ENCODE measurements at places on chromosomes 13 and 19.

DNA sequence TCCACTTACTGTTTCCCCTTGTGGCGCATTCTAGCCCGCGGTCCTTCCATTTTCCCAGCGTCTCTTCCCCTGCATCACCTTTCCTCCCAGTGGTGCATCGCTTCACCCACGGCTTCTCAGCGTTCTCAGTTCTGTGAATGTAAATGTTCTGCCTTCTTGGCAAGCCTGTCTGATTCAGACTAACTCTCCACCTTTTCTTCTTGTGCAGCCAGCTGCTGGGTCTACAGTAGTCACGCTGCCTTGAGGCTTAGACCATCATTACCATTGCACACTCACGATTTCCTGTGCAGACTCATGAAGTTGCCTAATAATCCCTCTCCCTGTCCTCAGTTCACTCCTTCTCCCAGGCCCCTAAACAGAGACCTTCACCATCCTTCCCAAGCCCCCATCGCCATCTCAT is 75.0 kb downstream of the DHRS12 start:
- DNase-seq: no peak

- DNase-seq: no peak
Observed at GRCh38 chr13:80033286-80033685, 307.6 kb downstream of the SPRY2 start.

- DNase-seq: peak; percentile 37
Observed at GRCh38 chr19:35986664-35987570, 8.1 kb upstream of the SDHAF1 start.

GRCh38 chr13:48185018-48185417 is 48.0 kb upstream of the ITM2B start:
- DNase-seq: no peak

- DNase-seq: no peak
Observed at GRCh38 chr19:28556371-28556770, 656.6 kb downstream of the UQCRFS1 start.

- no peak for DNase-seq
Observed at GRCh38 chr13:33106656-33107360, 90.6 kb downstream of the KL start.

- peak; percentile 95 for DNase-seq
Observed at GRCh38 chr19:3700242-3701032, at the start of gene PIP5K1C. TSS of gene PIP5K1C (minus strand) at chr19:3700468. CDS start at chr19:3700390, 78 bp downstream.

DNA sequence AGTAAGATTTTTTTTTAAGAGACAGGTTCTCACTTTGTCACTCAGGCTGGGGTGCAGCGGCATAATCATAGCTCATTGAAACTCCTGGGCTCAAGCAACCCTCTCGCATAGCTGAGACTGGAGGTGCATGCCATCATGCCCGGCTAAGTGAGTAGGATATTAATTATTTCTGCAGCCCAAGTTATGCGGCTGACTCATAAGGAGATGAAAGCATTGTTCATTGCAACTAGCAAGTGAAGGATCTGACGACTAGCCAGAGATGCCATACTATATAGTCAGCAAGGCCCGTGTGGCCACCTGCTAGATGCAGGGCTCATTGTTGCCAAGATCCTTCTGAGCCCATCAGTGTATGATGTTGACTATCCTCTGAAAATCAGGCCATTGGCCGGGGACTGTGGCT is 45.2 kb downstream of the ABCC4 start:
- DNase-seq: no peak

- DNase-seq: peak; percentile 34
Observed at GRCh38 chr13:71290963-71291841, 575.8 kb downstream of the DACH1 start.

DNA sequence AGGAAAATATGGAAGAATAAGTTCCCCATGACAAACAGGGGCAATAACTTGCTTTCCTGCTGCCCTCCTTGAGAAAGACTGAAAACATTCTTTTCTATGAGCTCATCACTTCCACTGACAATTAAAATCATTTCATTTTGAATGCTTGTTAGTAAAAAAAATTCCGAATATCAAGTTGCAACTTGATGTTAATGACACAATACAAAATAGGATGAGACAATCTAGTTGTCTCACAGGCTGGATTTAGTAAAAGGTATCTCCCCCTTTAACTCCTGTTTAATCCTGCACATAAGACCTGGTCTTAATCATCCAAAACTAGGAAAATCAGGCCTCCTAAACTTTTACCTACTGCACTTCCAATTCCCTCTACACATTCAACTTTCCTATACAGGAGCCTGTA is 24.7 kb downstream of the IRS2 start:
- DNase-seq: no peak

GRCh38 chr13:32284927-32285632 is 30.1 kb downstream of the ZAR1L start:
- DNase-seq: no peak

GRCh38 chr19:4911786-4912672 is 2.7 kb downstream of the UHRF1 start:
- DNase-seq: peak; percentile 88

GRCh38 chr13:94495806-94496205 is 16.3 kb upstream of the DCT start:
- no peak for DNase-seq

- peak; percentile 69 for DNase-seq
Observed at GRCh38 chr19:2148482-2149135, 2.8 kb downstream of the AP3D1 start.

- no peak for DNase-seq
Observed at GRCh38 chr19:29583196-29583999, 22.7 kb upstream of the POP4 start.

DNA sequence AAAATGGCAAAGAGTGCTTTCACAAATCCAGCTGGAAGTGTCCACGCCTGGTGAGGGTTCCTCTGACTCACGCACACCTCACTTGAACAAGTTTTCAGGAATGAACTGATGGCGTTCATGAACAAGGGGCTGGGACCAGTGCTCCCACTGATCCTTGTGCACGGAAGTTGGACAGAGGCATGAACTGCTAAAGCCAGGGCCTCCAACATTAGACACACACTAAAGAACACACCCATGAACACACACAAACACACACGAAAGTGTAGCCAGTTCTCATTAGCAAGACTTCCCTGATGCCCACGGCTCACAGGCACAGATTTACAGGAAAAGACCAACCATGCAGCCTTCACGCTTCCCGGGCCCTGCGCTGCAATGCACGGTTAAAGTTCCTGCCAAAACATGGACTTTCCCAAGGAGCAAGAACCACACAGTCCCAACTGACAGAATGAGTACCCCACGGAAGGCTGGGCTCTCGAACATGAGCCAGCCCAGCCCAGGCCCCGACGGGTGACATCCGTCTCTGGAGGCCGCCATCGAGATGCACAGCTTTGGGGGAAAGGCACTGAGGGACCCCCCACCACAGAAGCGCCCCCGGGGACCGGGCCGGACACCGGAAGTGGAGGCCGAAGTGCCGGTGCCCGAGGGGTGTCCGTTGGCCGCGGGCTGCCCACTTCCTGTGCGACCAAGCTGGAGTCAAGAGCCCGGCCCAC is 808 bp downstream of the DNMT1 start:
- peak; percentile 52 for DNase-seq

GRCh38 chr19:38985262-38985661 is 9.7 kb upstream of the FBXO17 start:
- no peak for DNase-seq

GRCh38 chr13:36030670-36031331 is 100.4 kb downstream of the DCLK1 start:
- no peak for DNase-seq

- DNase-seq: no peak
Observed at GRCh38 chr13:48908381-48909055, 67.2 kb upstream of the FNDC3A start.

DNA sequence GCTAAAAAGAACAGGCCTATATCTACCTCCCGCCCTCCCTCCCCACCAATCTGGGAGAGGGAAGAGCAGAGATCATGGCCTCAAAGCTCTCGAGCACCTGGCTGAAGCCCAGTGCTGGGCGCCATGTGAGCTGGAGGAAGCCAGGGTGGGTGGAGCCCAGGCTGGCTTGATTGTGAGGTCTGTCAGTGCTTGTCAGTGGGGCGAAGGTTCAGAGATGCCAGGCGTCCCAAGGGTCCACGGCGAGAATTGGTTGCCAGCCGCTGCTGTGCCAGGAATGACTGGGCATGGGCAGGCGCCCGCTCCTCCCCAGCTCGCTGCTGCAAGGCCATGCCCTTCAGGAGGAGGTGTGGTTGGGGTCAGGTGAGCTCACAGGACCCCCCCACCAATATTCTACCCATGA is 11.5 kb downstream of the BEST2 start:
- no peak for DNase-seq

GRCh38 chr13:49367640-49368422 is 76.0 kb downstream of the CAB39L start:
- no peak for DNase-seq

GRCh38 chr13:91169321-91170050 is 178.0 kb upstream of the MIR17HG start:
- DNase-seq: no peak

- peak; percentile 47 for DNase-seq
Observed at GRCh38 chr19:52592301-52592700, 22.2 kb downstream of the ZNF701 start.

- DNase-seq: no peak
Observed at GRCh38 chr19:16252459-16253205, 54.9 kb downstream of the AP1M1 start.

DNA sequence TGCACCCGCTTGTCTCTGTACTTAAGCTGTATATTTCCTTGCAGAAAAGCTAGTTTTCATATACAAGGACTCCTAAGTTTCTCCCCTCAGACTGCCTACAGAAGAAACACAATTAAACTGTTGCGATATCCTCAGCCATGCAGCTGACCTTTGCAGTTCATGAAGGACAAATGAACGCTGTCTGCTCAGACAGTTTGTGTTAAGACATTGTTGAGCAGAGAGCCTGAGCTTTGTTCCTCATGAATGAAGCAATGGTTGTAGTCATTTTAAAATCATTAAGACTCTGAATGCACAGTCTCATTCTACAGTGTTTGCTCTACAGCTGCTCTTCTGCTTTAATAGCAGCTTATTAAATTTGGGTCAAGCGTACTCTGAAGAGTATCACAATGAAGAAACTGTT is 23.2 kb upstream of the MAB21L1 start:
- DNase-seq: no peak
